ENCODE measurements at places on chromosomes 11 and 22.

DNA sequence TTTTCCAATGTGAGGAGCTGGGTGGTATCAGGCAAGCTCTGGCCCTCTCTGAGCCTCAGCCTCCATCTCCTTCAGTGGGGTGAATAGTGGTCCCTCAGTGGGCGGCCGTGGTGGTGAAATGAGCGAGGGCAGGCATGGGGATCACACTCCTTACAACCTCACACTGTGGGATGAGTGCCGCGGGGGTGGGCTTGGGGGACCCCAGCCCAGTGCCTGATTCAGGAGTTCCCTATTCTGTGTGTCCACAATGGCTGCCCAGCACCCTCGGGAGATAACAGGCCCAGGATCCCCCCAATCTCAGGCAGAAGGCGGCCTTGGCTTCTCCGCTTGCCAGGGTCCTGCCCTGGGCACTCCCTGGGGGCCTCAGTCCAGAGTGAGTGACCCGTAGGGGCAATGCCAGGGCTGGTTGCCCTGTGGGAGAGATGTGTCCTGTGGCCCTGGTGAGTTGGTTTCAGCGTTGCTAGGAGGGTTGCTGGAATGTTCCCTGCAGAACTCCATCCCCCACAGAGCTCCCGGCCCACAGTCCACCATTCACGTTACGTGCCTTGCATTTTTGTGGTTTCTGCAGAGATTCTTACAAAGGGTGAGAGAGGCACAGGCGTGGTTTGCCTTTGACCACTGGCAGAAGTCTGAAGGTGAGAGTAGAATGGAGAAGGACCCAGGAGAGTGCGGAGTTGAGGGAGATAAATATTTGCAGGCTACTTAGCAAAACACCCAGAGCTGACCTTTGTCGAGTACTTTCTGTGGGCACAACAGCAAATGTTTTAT, 2.9 kb downstream of the ALDH3B1 start:
- no peak for DNase-seq

DNA sequence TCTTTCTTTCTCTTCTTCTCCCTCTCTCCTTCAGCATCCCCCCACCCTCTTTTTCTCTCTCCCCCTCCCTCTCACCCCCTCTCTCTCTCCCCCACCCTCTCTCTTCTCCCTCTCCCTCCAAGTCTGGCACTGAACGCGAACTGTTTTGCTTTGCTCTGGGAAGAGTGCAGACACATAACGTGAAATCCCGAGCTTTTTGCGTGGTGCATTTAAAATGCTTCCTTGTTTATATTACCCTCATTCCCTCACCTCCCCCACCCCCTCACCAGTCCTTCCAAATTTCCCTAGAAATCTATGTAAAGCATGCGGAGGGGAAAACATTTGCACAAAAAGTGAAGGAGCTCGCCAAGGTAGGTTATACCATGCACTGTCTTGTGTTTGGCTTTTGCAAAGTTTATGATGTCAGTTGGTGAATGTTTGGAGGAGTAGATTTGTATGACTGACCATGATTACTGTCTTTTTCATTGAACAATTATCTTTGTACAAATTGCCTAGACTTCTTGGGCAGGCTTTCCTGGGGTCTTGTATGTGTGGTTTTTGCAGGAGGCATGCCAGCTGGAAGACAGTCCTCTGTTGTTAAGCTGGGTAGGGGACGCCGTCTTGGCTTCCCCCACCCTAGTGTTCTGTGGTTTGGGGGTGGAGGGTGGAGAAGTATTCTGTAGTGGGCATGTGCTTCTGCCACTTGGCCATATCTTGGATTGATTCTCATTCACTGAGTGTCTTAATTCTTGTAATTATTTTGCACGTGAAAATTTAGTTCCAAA, 123.7 kb upstream of the HSD17B12 start:
- no peak for DNase-seq

- DNase-seq = no peak
Observed at GRCh38 chr11:67397986-67398660, 3.5 kb downstream of the PPP1CA start.

GRCh38 chr11:5546457-5546856, 1.9 kb downstream of the OR52H1 start:
- no peak for DNase-seq

- DNase-seq = no peak
Observed at GRCh38 chr22:30436196-30436595, 10.6 kb downstream of the MTFP1 start.

DNA sequence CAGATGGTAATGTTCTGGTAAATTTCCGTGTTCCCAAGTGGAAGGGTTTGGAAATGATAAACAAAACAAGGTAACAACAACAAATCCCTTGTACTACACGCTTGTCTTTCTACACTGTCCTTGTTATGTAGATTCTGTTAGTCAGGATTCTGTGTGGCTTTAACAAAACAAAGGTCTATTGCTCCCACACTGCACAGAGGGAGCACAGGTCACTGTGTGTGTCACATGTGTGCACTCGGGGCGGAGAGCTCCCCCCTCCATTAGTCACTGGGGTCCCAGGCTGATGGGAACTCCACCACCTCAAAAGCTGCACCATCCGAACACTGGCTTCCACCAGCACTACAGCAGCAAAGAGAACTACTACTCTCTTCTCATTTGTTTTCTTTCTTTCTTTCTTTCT, 227.9 kb downstream of the NTM start:
- no peak for DNase-seq

GRCh38 chr22:29195118-29195963, 10.4 kb upstream of the EMID1 start:
- no peak for DNase-seq

GRCh38 chr11:26976389-26976788, 17.5 kb upstream of the FIBIN start:
- no peak for DNase-seq

DNA sequence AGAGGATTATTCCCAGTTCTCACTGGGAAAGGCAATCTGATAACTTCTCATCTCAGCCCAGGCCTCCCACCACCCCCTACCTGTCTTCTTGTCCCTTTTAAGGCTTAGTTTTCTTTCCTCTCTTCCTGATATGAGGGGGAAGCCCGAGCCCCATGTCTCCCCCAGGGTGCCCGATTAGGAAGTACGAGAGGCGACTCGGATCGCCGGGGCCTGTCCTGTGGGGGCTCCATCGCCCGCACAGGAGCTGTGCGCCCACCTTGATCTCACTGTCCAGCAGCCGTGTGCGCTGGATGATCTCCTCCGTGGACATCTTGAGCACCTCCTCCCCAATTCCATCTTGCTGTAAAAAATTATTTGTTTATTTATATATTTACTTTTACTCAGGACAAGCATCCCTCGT, 628 bp downstream of the PSMC3 start:
- DNase-seq = no peak

DNA sequence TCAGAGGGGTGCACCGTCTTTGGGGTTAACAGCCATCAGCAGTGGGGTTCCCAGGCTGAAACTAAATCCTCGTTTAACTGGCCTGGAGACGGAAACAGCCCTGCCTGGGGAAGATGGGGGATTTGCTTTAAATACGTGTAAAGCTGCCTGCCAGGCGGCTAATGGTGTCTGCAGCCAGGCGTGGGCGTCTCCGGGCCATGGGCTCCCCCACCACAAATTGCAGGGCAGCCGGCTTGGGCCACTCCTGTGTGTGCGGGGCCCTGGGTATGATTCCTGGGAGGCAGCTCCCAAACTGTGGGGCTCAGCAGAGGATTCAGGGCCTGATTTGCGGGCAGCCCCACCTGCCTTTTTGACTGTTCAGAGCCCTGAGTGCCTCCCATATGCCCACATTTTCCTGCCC, 110.5 kb downstream of the KCNQ1 start:
- DNase-seq = no peak

DNA sequence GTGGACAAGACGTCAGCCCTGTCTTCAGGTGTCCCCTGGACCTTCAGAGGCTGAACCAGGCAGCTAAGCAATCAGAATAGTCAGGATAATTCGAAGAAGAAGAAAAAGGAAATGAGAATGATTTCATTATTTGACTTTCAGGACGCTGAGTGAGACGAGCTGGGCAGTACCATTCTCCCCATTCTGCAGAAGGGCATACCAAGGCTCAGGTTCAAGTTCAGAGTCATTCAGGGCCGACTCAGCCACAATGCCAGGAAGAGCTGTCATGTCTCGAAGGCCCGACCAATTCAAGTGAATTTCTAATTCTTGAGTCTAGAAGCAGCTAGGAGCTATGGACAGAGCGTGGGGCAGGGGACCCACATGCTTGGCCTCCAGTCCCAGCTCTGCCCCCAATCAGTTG, 33.8 kb upstream of the CD82 start:
- DNase-seq = no peak

- DNase-seq = no peak
Observed at GRCh38 chr22:19062943-19063308, 59.3 kb downstream of the DGCR2 start.
